ENCODE measurements at places on chromosomes 2 and 18.

DNA sequence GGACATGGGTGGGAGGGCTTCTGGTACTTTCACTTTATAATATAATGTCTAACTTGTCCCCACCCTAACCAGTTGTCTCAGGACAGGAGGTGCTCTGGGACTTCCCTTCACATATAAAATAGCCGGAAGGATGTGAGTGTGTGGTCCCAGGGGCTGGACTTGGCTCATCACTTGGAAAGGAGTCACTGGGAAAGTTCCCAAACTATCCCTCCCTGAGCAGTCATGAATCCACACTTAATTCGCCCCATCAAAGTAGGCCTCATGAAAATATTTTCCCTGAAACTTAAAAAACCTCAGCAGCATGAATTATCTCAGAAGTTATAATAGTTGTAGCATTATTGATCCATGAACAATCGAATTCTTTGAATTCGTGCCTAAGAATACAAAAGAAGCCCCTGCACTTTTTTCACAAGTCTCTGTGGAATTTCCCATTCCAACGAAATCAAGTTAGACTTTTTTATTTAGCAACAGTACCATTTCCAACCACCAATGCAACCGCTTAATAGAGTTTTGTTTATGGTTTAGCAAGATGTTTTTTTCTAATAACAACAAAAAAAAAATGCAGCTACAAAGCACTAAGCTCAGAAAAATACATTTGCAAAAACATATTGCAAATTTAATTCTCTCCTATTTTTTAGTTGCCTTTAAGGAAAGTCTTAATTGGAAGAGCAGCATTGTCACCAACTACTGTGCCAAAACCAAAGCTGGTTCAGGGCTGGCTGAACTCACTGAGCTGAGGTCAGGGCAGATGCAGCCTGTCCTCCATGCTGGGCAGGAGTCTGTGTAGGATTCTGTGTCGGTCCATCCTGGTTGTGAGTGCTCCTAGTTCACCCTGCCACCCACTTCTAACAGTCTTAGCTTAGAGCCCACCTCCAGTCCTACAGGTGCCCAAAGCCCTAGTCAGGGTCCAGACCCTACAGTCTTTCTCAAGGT, 68.8 kb upstream of the SPTBN1 start:
- DNase-seq: no peak

- DNase-seq: no peak
Measured at GRCh38 chr2:4291430-4291829, 588.1 kb downstream of the DCDC2C start.

DNA sequence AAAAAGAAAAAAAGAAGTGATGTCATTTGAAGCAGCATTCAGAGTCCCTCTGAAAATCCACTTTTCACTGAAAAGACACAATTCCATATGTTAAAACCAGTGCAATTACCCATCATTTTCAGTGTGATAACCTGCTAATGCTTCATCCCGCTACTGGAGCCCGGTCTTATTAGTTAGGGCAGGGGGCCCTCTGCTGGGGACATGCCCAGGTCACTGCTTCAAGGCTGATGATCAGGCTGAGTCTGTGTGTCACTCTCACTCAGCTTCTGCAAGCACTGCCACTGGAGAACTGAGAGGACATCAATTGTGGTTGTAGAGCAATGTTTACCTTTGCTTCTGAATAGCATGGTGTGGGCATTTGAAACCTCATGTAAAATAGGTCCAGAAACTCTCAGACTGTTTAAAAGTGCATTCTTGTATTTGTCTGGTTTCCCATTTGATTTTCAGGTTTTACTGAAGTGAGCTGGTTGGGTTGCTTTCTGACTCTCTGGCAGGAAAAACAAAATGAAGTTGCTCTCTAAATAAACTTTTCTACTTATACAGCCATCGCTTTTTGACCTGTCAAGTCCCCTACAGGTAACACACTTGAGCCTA, 49.2 kb upstream of the NXPH2 start:
- DNase-seq: no peak

DNA sequence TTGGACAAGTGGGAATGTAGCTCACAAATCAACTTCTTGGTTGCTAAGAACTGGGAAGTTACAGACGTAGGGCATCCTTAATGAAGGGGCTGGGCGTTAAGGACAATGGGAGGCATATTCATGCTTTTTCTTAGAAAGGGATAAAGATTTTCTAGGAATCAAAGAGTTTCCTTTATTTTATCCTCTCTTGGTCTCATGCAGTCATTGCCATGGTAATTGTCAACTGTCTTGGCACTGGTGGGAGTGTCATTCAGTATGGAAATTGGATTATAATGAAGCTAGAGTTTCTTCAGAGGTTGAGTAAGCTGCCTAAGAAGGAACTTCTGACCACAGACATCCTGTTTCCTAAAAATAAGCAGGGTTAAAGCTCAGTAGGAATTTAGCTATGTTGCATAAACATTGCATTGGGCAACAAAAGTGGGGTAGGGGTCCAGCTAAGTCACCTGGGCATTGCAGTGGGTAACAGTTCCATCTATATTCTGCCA, 114.0 kb downstream of the LYPD6B start:
- no peak for DNase-seq

- no peak for DNase-seq
Measured at GRCh38 chr2:184589261-184589660, 9.1 kb upstream of the ZNF804A start.

All from CD4-positive, alpha-beta T cell treated with Interleukin-15 for 4 hours (primary cell).